ENCODE measurements at places on chromosomes 13 and 19. TPM values are rescaled to one million over a fixed set of nuclear protein-coding genes. Genes with fewer than 3 reads are reported as not detected.

Gene ZNF610
- total RNA-seq: 17.8 TPM

Gene PRSS57
- not detected for total RNA-seq

Gene PGLYRP2
- not detected for total RNA-seq

Gene KIR2DL4
- total RNA-seq: not detected

Gene WDFY2
- total RNA-seq: 8.4 TPM

Gene CEACAM19
- total RNA-seq: 2.0 TPM

Gene KLF12
- total RNA-seq: 52.4 TPM

Gene LGALS13
- not detected for total RNA-seq

Gene CYP4F8
- not detected for total RNA-seq

Gene OXGR1
- total RNA-seq: not detected

Gene N4BP2L1
- total RNA-seq: 20.0 TPM

Gene SLC27A5
- 4.1 TPM for total RNA-seq

Gene ZNF45
- 30.1 TPM for total RNA-seq

Gene ATCAY
- total RNA-seq: 85.9 TPM

Gene CCDC70
- total RNA-seq: not detected

Gene TRAPPC5
- total RNA-seq: 16.7 TPM

Gene ELSPBP1
- not detected for total RNA-seq

Gene MAP4K1
- 0.16 TPM for total RNA-seq

GRCh38 chr13:75541287-75541686, 3.6 kb upstream of the COMMD6 start:
- DNase-seq: no peak

DNA sequence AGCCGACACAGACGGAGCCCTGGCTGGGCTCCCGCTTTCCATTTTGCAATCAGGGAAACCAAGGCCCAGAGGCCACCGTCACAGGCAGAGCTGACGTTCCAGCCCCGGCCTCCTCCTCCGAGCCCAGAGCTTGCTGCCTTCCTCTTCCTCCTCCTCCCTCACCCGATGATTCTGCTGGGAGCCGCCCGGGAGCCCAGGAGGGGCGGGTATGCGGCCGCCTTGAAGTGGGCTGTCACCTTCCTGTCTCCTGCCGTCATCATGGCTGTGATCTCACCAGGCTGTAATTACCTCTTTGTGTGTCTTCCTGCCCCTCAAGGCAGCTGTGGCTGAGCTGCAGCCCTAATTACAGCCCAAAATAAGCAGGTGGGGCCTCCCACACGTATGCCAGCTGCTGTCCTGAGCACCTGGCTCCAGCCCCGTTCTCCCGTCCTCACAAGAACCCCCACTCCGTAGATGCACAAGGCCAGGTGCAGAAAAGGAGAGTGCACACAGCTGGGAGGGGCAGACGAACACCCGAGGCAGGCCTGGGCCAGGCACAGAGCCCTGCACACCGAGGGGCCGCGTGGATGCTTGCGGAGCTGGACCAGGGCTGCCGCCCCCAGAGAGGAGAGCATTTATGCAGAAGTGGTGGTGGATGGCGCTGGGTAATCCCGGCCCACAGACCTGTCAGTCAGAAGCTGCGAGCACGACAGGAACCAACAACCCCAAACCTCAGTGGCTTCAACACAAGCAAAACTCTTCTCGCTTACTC, 4.0 kb downstream of the TPGS1 start:
- peak; percentile 63 for DNase-seq

DNA sequence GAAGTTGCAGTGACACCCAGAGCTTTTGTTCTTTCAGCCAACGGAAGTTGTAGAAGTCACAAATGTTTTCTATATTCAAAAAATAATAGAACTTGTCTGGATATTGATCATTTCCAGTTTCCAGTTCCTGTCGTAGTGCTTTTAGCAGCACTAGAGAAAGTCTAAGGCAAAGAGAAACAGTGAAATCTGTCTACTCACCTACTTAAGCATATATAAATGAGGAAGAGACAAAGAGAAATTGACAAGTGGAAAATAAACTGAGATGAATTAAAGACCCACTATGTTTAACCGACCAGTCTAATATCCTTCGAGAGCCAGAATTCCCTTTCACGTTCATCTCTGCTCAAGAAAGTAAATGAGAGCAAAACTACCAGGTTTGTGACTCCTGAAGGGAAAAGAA, 36.7 kb downstream of the DACH1 start:
- DNase-seq: no peak

DNA sequence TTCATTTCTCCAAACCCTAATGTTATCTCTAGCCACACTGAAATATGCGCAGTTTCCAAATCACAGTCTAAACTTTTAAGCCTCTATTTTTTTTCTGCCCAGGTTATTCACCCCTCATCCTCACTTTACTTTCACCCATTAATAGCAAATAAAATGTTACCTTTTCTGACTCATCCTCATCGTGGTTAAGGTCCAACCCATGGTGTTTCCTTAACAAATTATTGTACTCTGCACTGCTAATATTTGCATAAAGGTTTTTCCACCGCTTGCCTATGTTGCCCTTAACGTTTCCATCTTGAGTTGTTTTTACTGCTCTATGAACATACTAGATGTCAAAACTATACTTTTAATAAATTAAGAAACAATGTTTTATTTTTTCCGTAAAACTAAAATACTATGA, 780.9 kb upstream of the KLHL1 start:
- DNase-seq: no peak

DNA sequence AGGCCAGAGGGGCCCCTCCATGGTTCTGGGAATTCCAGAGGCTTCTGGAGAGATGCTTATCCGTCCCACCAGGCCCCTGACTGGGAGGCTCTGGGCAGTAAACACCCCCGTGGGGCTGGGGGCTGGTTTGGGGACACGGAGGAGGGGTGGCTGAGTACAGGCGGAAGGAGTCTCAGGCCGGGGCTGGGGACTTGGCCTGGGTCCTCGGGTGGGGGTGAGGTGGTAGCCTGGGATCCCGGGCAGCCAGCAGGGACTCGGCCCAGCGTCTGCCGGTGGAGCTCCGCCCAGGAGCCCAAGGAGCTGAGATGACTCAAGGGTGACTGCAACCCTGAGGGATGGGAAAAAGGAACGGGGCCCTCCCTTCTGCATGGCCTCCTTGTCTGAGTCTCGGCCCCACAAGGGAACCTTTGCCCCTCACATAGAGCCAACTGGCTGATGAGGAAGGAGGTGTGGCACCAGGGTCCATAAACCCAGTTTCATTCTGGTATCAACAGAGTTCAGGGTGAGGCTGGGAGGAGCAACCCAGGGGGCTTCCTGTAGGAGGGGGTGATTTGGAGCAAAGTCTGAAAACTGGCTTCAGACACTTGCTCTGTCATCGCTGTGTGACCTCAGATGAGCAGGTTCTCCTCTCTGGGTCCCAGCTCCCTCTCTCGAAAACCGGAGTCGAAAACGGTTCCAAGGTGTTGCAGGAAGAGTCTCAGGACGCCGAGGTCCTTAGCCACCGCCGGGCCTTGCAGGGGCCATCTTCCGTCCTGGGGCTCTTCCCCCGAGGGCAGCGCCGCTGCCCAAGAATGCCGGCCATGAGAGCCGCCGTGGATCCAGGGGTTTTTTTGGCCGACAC, 809 bp downstream of the MISP start:
- no peak for DNase-seq

- DNase-seq: no peak
Observed at GRCh38 chr13:99778500-99778899, 193.1 kb downstream of the ZIC5 start.

GRCh38 chr19:49084206-49085019, 838 bp upstream of the SNRNP70 start:
- no peak for DNase-seq

DNA sequence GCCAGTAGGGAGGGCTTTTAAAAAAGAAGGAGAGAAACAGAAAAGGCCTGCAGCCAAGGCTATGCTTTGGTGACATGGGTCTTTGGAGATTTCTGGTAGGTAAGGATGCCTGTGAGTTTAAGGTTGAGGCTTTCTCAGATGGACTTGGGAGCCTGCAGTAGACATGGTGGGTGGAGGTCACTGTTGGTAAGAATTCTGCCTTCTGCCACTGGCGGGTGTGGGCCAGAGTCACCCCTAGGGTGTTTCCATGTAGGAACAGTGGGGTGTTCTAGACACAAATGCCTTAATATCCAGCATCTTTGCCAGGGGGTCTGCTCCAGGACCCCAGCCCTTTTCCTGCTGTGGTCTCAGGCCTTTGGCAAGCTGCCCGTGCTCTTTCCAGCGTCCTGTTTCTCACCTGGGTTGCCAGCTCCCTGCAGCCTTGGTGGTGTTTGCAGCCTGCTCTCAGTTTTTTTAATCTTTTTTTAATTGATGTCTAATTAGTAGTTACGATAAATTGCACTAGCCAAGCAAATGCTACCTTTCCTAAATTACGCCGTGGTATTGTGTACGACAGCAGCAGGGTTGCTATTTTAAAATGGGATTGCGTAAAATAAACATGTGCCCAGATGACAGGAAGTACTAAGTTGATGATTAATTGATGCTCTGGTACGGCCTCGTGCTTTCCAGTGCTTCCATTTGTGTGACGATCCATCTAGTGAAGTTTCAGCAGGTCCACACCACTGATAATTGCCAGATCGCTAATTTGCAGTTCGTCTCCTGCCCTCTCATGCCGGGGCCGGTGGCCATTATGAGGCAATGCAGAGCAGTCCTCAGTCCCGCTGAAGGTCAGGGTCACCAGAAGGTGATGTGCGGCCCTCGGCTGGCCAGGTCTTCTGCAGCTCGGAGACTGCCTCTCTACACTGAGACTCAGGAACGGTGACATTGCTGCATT, 35.3 kb upstream of the NPAS1 start:
- DNase-seq: no peak

GRCh38 chr13:25874907-25875306, 176.9 kb downstream of the SHISA2 start:
- DNase-seq: no peak

GRCh38 chr19:1747285-1748114, 5.8 kb upstream of the ONECUT3 start:
- DNase-seq: no peak

- no peak for DNase-seq
Observed at GRCh38 chr19:38455031-38455430, 21.5 kb downstream of the RYR1 start.

DNA sequence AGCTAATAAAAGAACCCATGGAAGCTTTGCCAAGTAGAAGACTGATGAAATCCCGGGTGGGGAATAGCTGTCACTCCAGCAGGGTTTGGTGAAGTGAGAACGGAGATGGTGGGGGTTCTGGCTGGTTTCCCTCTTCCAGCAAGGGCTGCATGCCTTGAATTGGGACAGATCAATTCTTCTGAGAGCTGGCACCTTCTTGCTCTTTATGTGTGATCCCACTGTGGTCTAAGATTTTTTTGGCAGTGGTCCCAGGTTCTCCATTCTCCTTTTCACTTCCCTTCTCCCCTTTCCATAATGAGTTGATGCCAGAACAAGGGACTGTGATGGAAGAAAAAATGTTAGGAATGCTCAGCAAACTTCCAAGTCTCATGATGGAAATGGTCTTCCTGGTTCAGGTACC, 50.0 kb downstream of the TNFSF11 start:
- DNase-seq: no peak

DNA sequence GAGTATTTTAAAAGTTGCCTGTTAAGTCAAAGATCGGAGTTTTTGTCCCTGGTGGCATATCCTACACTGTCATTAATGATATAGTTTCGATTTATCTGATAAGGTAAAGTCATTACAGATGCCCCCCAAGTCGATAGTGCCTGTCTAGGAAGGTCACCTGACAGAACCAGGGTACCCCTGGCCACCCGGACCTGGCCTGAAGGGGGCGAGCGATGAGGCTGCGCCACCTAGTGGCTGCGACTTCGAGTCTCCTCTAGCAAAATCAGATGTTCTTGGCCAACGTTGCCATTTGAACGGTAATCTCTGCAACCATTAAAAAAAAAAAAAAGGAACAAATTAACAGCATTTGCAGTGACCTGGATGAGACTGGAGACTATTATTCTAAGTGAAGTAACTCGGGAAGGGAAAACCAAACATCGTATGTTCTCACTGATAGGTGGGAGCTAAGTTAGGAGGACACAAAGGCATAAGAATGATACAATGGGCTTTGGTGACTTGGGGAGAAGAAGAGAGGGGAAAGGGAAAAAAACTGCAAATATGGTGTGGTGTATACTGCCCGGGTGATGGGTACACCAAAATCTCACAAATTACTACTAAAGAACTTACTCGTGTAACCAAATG, 565.1 kb downstream of the LIG4 start:
- peak; percentile 5 for DNase-seq

GRCh38 chr13:71513411-71514033, 353.5 kb downstream of the DACH1 start:
- DNase-seq: no peak

GRCh38 chr13:24179486-24179850, 18.9 kb downstream of the SPATA13 start:
- DNase-seq: no peak

GRCh38 chr19:6752256-6753177, 13.0 kb downstream of the TRIP10 start:
- DNase-seq: no peak

DNA sequence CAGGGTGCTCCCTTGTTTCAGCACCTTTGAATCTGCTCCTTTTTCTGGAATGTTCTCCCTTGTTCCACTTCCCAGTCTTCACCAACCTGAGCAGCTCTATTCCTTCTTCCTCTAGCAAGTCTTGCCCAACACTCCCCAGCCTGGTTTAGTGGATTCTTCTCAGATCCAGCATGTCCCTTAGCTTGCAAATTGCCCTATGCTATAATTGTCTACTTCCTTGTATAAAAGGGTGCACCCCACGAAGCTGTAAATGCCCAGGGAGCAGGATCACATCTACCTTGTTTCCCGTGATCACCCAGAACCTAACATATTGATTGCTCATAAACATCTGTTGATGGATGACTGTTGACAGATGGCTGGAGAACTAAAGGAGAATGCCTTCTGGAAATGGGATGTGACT, 93.2 kb upstream of the C1QTNF9B start:
- no peak for DNase-seq

GRCh38 chr13:29568731-29569130, 26.8 kb downstream of the SLC7A1 start:
- no peak for DNase-seq

GRCh38 chr13:31094331-31095015, 67.2 kb downstream of the HSPH1 start:
- no peak for DNase-seq

- DNase-seq: no peak
Observed at GRCh38 chr19:58538257-58539168, 5.4 kb upstream of the TRIM28 start.

GRCh38 chr19:10919352-10920287, 8.8 kb downstream of the YIPF2 start:
- DNase-seq: no peak
